Thymus (tissue), 14 donors: ENCODE measurements at places on chromosomes 12 and 14. TPM values are rescaled to one million over a fixed set of nuclear protein-coding genes. Genes with fewer than 3 reads are reported as not detected.

The POTEM gene
- not detected for polyA plus RNA-seq

The RERG gene
- polyA plus RNA-seq: 3.1 TPM

The CLEC2A gene
- polyA plus RNA-seq: 0.11 TPM

The GLT1D1 gene
- polyA plus RNA-seq: 1.1 TPM

The VDR gene
- polyA plus RNA-seq: 3.8 TPM

The AQP6 gene
- polyA plus RNA-seq: under 0.01 TPM

The CABP1 gene
- 1.0 TPM for polyA plus RNA-seq

The CAND1 gene
- 43.3 TPM for polyA plus RNA-seq

The TAS2R8 gene
- polyA plus RNA-seq: not detected

The OTX2 gene
- polyA plus RNA-seq: 0.11 TPM

The MAX gene
- polyA plus RNA-seq: 104 TPM

The GZMB gene
- polyA plus RNA-seq: 7.0 TPM

The RDH12 gene
- polyA plus RNA-seq: 3.4 TPM

The SLC25A47 gene
- 0.09 TPM for polyA plus RNA-seq

The FAM90A1 gene
- 0.37 TPM for polyA plus RNA-seq

The BCL2L14 gene
- polyA plus RNA-seq: 3.0 TPM

The RNF212B gene
- polyA plus RNA-seq: 0.07 TPM

The PIK3C2G gene
- polyA plus RNA-seq: 0.05 TPM

The DLK1 gene
- polyA plus RNA-seq: 6.9 TPM

The MIPOL1 gene
- polyA plus RNA-seq: 2.1 TPM

The NCAPD2 gene
- polyA plus RNA-seq: 18.8 TPM

The EID3 gene
- polyA plus RNA-seq: 7.8 TPM

The SYCP3 gene
- 1.4 TPM for polyA plus RNA-seq

The DDIT3 gene
- 43.4 TPM for polyA plus RNA-seq

The TAC3 gene
- 4.3 TPM for polyA plus RNA-seq

The TAS2R14 gene
- polyA plus RNA-seq: 5.3 TPM

The LIN7A gene
- 0.57 TPM for polyA plus RNA-seq

The MIP gene
- polyA plus RNA-seq: 0.02 TPM

The PTGDR gene
- polyA plus RNA-seq: 0.73 TPM

The EXOC3L4 gene
- polyA plus RNA-seq: 83.7 TPM

The KLRC1 gene
- 1.5 TPM for polyA plus RNA-seq

The PZP gene
- 0.21 TPM for polyA plus RNA-seq

The NPC2 gene
- polyA plus RNA-seq: 260 TPM

The IAPP gene
- 0.16 TPM for polyA plus RNA-seq

The HOXC10 gene
- 0.14 TPM for polyA plus RNA-seq

The OR6C1 gene
- not detected for polyA plus RNA-seq

The SMIM10L1 gene
- polyA plus RNA-seq: 16.9 TPM

The RASSF8 gene
- 15.3 TPM for polyA plus RNA-seq

The ADCY6 gene
- 6.1 TPM for polyA plus RNA-seq

The LIN52 gene
- 8.9 TPM for polyA plus RNA-seq

The ALX1 gene
- 0.05 TPM for polyA plus RNA-seq
